Thoracic aorta (tissue), 2 donors: ENCODE measurements at places on chromosomes 7 and 10.

- DNase-seq: no peak
Observed at GRCh38 chr7:22762866-22763265, 35.9 kb downstream of the IL6 start.

- no peak for DNase-seq
Observed at GRCh38 chr7:80763289-80763688, 124.8 kb downstream of the CD36 start.

GRCh38 chr7:37420946-37421695 is 27.5 kb downstream of the ELMO1 start:
- no peak for DNase-seq

- no peak for DNase-seq
Observed at GRCh38 chr7:158129037-158130022, 458.3 kb downstream of the PTPRN2 start.

- DNase-seq: no peak
Observed at GRCh38 chr7:143392875-143393266, 11.7 kb downstream of the ZYX start.

DNA sequence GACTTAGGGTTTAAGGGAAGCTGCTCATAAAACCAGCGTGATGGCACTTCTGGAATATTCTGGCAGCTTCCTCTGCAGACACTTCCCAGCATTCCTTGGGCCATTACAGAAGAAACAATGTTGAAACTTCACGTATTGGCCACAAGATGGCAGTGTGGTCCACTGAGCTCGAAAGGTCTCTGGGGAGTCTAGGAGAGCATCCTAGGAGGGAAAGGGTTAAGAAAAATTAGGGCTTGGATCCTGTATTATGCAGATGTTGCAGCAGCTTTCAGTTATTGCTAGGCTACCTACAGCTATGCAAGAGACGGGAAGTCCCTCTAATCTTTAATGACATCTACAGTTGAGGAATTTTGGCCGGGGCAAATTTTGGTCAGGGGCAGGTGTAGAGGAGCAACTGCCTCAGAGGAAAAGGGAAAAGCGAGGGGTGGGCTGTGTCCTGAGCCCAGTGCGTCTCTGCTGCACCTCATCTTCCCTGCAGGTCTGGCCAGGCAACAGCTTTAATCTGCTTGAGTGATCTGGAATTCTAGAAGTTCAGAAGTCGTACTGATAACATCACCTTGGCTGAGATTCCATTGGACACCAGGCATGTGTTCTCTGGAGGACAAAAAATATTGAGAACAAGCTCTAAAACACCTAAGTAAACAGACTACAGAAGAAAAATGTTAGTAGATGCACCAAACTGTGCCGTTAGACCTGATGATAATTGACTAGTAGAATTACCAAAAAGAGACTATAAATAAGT is 220.8 kb upstream of the PRSS58 start:
- no peak for DNase-seq
